Activated T-cell treated with anti-CD3 and anti-CD28 coated beads for 48 hours (primary cell): ENCODE measurements at places on chromosomes 11 and 22.
A peak's percentile ranks its signal among the peaks of the same experiment; 100 is the strongest.

DNA sequence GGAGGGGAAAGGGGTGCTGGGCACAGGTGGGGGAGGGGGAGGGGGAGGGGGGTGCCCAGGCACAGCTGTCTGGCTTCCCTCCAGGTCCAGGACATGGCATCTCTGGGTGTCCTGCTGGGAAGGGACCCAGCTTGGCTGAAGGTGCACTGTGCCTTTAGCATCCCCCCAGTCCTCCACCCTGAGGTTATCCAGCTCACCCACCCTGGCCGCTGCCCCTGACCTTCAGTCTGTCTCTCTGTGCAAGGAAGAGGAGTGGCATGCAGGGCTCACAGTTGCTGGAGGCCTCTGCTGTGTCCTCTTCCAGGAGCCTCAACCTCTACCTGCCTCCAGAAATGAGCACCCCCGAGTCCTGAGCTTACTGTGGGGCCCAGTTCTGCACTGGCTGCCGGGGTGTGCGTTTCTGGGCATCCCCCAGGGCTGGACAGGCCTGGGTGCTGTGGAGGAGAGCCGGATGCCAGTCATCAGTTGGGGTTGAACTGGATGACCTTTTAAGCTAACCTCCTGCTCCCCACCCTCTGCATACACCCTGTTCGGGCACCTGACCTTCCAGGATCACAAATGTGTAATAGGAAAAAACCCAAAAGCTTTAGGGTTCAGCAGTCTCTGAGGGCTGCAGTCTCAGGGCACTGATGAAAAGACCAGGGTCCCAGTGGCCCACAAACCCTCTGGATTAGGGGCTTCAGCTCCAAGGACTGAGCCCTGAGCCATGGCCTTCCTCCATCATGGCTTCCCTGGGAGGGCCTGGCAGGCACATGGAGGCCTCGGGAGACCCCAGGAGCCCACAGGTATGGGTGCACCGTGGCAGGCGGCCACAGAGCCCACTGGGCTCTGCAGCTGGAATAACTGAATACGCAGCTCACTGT lies 9.6 kb upstream of the CTSD start:
- no peak for DNase-seq

- DNase-seq: no peak
Measured at GRCh38 chr11:33682446-33682845, 18.2 kb downstream of the C11orf91 start.

DNA sequence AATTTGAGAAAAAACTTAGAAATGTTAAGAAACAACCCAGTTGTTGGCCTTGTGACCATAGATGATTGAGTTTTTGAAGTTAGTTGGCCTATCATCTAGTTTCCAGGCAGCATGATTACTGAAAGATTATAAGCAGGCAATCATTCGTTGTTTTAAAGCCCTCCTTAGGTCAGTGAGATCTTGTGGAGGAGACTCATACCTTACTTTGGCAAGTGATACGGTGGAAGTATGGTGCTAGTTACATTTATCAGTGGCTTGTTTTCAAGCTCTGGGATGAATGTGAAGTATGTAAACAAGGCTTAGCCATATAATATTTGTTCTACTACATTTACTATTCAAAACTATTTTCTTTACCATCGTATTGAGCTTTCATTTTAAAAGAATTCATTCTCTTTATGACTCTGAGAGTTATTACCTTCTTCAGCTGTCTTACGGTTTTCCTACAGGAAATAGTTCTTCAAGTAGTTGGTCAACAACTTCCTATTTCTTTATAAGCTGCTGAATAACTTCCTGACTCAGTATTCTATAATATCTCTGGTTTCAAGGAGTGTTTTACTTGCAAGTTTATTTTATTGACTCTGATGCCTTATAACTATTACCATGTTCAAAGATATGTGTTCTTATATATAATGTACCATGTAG lies 7.3 kb downstream of the YAP1 start:
- DNase-seq: no peak

- DNase-seq: no peak
Measured at GRCh38 chr22:22935056-22935545, 47.5 kb downstream of the IGLL5 start.

DNA sequence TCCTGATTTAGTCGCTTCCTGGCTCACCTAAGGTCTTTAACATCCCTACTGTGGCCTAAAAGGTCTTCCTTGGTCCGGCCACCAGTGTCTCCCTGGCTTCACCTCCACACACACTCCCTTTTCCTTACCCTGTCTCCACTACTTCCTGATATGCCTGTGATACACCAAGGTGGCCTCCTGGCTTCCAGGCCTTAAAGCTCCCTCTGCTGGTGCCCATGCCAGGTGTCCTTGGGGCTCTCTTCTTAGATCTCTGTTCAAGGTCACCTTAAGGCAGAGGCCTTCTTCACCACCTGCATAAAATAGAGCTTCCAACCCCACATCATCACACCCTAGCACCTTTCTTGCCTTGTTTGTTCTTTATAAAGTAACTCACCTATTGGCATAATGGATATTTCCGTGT lies 787.7 kb downstream of the NTM start:
- DNase-seq: no peak

DNA sequence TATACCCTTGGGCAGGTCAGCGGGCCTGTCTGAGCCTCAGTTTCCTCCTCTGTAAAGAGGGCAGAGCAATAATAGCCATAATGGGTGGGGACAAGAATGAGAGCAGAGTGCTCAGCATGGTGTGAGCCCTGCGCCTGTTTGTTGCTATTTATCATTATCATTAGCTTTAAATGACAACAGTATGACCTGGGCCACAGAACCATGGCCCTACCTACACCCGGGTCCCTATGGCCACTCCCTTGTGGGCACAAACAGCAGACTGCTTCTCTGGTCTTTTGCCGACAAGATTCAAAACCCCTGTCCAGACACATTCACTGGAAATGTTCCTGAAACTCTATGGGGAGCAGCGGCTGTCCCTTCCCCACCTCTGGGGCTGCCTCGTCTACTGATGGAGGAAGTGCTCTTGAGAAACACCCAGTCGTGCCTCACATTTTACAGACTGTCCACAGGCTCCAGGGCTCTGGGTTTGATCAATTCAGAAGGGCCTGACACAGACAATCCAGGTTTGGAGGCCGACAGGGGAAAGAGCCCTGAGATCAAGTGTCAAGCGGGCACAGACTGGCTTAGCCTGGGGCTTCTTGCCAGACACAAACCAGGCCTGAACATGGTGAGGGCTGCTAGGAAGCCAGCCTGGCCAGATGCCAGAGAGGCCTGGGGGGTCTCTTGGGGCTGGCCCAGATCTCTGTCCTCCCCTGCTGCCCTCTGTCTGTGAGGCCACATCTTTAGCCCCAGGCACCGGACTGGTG lies 112.5 kb upstream of the CD82 start:
- DNase-seq: no peak

DNA sequence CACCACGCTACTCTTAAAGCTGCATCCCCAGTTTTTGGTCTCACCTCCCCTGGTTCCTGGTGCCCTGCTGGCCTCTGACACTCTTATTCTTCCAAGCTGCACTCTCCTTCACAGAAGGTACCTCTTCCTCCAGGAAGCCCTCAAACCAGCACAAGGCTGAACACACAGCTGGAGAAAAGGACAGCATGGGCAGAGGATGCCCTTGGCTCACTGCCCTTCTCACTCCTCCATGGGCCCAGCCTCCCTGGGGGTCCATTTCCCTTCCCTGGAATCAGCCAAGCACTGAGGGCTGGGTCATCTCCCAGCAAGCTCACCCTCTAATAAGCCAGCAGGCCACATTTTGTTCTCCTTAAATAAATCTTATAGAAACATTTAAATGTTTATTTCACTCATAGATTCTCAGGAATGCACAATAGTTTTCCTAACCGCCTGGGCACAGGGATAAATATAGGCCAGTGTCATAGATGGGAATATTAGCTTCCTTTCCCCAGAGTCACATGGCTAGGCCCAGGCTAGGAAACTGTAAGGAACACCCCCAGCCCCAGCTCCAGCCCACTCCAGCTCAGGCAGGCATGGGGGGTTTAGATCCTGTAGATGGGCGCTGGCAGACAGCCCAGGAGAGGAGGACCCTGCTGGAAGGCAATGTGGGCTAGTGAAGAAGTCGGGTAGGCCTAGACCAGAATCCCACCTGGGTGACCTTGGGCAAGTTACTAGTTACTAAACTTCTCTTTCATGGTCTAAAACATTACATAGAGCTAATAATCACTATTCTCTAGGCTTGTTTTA lies 51.5 kb downstream of the IRAG1 start:
- no peak for DNase-seq

GRCh38 chr11:76074148-76075095 lies 131.9 kb downstream of the WNT11 start:
- no peak for DNase-seq

DNA sequence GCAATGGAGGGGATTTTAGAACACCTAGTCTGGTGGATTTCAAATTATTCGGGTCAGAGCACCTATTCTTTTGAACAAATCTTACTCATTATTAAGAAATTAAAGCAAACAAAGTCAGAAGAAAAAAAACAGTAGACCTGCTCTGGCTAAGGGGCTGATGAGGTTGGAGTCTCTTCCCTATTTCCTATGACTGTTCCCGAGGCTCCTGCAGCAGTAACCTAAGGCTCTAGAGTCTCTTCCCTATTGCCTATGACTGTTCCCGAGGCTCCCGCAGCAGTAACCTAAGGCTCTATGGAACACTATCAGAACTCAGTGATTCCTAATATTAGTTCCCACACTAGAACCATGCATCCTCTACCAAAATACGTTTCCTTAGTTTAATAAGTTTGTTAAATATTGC lies 607.9 kb downstream of the NTM start:
- no peak for DNase-seq

DNA sequence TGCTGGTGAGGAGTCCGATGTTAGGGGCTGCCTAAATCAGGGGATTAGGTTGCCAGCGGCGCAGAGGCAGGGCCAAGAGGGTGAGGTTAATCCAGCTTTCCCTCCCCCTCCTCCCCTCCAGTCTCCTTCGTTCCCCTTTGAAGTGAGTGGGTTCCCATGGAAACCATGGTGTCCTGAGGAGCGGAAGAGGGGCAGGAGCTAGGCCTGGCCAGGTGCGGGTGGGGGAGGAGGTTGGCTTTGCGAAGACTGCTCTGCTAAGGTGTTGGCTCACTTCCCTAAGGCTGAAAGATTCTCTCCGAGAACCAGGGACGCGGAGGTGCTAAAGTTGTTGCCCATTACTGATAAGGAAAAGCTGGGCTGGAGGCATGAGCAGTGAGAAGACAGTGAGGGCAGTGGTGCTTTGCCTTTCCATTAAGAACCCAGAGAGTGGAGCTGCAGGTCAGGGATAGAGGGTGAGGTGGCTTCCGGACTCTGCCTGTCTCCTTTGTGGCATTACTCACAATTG lies 124.6 kb downstream of the FEZ1 start:
- DNase-seq: no peak

GRCh38 chr22:33851240-33851639 lies 69.0 kb downstream of the LARGE1 start:
- DNase-seq: no peak

GRCh38 chr22:28594797-28595462 lies 84.7 kb downstream of the TTC28 start:
- no peak for DNase-seq

GRCh38 chr11:129386795-129387397 lies 11.2 kb downstream of the BARX2 start:
- DNase-seq: no peak

DNA sequence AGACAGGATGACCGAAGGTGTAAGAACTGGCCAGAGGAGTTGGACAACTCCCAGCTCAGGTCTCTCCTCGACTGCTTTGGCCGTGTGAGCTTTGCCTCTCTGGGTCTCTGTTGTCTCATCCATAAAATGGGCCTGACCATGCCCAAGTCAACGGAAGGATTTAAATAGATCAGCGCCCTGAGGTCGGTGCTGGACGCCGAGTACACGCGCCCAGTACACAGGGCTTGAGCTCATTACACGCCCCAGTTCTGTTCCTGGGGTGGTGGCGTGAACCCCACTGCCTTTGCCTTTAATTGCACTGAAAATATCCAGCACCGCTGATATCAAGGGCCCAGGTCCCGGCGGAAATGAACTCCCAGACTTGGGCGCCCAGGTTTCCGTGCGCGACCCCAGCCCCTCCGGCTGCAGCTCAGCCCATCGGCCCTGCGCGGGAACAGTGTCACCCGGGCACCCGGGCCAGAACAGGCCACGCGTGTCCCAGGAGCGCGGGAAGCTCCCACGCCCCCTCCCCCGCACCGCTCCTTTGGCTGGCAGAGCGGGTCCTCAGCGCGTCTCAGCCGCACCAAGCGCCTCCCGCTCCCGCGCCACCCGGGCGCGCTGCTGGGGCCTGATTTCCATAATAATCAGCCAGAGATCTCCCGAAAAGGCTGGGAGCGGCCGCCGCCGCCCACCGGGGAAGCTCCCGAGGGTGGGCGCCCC lies 42.2 kb downstream of the CYTH4 start:
- DNase-seq: no peak

DNA sequence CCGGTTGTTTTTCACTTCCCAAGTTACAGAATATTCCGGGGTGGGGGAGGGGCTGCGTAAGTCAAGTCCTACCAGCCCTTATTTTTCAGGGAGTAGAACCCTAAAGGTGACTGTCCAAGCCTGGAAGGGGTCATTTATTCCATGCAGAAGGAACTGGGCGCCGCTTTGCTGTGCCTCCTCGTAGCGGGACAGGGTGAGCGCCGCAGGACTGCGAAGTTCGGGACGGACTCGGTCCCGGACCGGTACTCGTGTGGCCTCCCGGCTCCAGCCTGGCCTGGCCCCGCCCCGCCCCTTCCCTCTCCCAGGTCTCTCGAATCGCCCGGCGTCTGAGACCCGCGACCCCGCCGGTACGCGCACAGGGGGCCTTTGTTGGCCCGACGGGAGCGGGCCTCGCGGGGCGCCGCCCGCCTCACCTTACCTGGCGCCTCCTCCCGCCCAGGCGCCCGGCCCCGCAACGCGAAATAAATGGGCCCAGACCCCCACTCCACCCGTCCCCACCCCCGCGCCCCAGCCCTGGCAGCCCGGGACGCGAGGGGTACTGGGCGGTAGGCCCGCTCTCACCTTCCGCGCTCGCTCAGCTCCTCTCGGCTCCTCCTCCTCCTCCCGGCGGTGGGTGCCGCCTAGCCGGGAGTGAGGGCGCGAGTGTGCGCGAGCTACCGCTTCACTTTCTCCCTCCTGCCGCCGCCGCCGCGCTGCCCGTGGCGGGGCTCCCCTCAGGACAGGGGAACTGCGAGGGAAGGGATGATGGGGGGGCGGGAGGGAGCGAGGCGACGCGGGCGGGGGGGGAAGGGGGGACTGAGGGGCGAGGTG lies 698 bp downstream of the PAK1 start:
- peak; percentile 39 for DNase-seq

DNA sequence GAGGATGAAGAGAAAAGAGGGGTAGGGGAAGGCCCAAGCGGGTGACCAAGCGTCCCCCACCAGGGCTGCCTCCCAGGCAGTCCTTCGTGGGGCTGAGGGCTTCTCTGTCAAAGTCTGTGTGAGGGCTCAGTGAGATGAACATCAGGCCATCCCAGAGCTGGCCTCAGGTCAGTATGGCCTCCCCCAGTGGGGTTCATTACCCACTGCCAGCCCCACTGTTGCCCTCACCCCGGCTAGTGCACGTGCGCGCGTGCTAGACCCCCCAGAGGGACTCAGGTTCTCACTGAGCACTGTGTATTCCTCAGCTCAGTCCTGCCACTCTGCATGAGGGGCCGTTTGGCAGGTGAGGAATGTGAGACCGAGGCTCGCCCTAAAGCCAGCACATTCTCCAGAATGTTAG lies 3.3 kb downstream of the KDELR3 start:
- DNase-seq: no peak

GRCh38 chr11:88384669-88385005 lies 47.1 kb upstream of the CTSC start:
- DNase-seq: no peak
